ENCODE measurements at places on chromosomes 4 and X.

DNA sequence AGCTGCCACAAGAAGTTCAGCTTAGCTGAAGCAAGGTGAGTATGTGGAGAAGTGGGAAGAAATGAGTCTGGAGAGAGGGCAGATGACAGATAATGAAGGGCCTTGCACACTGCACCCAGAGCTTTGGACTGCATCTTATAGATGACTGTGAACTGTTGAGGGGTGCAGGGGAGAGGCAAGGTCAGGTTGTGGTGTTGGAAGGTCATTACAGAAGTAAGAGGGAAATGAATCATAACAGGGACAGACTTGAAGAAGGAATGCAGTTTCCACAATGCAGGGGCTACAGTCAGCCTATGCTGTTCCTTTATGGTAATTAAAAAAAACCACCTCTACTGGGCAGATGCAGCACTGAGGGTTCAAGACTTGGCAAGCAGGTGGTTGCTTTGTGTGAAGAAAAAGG, 4.8 kb upstream of the IGFBP7 start:
- DNase-seq, result no peak

DNA sequence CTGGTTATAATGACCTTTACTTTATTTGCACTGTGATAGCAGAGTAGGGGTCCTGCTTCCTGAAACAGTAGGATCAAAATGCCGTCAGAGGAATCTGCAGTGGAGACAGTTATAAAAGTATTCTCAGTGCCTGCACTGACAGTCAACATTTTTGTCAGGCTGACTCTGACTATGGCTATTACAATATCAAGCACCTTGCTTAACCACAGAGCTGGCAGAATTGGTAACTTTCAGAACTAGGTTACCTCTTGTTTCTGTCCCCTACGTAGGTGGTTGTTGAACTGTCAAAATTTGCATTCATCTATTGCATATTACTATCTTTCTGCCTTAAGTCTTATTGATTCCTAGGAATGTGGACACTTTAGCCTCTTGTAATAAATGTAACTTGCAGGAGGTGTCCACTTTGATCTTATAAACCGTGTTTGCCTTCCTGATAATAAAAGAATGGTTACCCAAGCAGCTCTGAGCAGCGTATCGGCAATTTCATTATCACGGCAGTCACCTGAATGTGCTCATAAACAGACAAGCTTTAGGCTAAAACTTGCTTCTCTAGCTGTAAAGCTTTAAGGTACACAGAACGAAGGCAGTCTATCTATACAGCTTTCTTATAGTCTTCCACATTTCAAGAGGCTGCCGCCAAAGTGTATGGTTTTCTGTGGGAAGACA, 353.0 kb upstream of the GALNT7 start:
- DNase-seq, result no peak

DNA sequence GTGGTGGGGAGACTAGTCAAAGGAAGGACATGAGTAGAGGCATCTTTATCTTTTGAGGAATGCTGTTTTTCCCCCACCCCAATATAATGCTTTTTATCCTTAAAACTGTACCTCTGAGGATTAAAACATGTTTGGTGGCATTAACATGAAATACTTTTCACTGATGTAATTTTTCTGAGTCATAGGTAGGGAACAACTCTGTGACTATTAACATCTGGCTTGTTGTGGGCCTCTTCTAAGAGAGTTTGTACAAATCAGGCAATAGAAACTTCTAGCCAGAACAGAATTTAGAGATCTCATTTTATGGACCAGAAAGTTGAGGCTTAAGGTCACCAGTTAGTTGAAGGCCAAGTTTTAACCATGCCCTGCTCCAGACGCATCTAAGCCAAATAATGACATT, 207.6 kb downstream of the SOX3 start:
- no peak for DNase-seq

GRCh38 chrX:48617542-48618340, 20.4 kb downstream of the WDR13 start:
- DNase-seq, result no peak

GRCh38 chr4:40337051-40337450, 1.9 kb downstream of the CHRNA9 start:
- DNase-seq, result no peak

- DNase-seq, result no peak
Measured at GRCh38 chr4:142129473-142129872, 493.1 kb downstream of the IL15 start.

GRCh38 chr4:127214931-127215330, 417.8 kb upstream of the INTU start:
- no peak for DNase-seq

DNA sequence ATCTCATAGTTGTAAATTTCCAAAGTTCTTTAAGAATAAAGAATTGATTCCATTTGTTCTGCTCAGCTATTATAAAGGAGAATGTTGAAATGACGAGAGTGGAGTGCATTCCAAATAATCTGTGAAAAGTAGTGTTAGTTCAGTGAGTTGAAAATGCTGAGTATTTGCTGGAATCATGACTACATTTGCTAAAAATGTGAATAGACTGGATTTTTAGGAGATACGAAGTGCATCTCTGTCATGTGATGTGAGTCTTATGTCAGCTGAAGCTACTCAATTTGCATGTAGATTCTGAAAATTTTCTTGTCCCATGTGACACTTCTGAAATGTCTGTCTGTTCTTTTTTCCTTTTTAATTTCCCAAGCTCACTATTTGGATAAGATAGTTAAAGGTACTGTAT, 206.0 kb downstream of the DCTD start:
- no peak for DNase-seq

GRCh38 chrX:110032534-110033147, 29.7 kb downstream of the TMEM164 start:
- DNase-seq, result no peak

GRCh38 chr4:138911909-138912703, 103.5 kb upstream of the NOCT start:
- no peak for DNase-seq

DNA sequence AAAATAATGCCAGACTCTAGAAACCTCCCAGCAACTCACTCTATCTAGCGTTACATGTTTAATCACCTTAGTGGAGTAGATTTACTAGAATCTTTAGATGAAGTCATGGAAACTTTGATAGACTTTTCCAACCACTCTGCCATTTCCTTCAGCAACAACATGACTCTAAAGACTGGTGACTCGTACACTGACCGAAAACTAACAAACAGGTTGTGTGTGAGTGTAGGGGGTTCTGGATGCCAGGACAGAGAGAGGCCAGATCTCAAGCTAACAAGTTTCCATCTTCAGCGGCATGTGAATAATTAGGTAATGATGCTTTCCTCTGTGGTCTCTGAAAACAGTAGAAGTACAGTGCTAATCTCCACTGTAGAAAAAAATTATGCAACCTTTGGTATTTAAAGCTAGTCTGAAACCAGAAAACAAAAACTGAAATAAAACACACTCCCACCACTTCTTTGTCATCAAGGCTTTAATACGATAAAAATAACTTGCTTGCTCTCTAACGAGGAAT, 286.4 kb downstream of the PRDM5 start:
- no peak for DNase-seq

DNA sequence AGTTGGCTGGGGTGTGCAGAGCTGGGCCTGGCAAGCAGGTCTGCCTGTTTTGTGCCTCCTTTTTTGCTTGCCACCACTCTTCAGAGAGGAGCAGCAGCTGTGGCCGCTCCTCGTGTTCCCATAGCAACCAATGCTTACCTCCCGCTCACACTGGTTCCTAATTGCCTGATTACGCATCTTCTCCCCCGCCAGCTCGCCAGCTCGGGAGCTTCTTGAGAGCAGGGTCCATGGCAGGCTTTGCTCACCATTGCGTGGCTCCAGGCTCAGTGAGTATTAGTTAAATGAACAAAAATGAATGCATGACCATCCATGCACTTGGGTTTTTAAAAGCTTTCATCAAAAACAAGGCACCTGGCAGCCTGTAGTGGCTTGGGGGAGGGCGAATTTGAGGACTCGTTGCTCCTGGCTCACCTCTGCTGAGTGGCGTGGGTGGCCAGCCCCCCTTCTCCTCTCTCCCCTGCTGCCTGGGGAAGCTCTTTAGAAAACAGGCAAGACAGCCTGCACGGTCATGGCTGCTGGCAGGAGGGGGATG, 14.2 kb upstream of the PJA1 start:
- no peak for DNase-seq

GRCh38 chrX:114930227-114930626, 87.2 kb downstream of the IL13RA2 start:
- no peak for DNase-seq

- DNase-seq, result no peak
Measured at GRCh38 chr4:113162089-113162488, 112.6 kb downstream of the ANK2 start.

GRCh38 chr4:59412739-59413138, 1787.4 kb upstream of the ADGRL3 start:
- no peak for DNase-seq

DNA sequence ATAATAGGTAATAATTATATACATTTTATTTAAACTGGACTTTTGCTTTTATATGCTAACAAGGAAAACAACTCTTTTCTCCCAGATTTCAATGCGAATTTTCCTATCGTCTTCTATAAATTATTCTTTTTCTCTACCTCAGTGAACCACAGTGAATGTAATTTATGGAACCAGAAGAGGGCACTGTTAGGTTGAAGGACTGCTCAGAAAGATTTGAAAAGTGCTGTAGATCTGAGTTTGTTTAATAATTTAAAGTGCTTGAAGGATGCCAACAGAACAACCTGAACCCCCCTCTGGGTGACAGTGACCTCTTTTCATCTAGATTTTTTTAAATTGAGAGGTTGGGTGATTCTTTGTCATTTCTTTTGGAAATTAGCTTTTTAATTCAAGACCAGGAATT, 54.9 kb downstream of the PHOX2B start:
- no peak for DNase-seq

DNA sequence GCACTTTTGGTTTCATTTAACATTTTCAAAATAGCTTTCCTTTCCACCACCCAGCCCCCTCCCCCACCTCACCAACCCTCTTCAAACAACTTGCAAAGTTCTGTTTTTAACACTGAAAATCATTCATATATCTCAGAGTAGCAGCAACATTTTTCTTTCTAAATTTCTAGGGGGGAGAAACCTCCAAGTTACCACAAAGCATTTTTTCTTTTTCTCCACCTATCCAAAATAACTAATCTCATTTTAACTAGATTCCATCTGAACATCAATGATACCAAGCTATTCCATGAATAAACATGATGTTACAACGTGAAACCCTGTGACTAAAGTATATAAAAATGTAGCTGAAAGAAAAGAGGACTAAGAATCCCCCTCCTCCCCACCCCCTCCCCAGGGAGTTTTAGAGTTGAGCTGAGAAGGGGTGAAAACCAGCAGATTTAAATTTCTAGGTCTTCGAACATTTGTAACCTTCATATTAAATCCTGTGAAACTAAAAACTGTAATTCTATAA, 5.2 kb downstream of the LDB2 start:
- no peak for DNase-seq

- DNase-seq, result no peak
Measured at GRCh38 chr4:38062776-38063097, 102.5 kb downstream of the PTTG2 start.

DNA sequence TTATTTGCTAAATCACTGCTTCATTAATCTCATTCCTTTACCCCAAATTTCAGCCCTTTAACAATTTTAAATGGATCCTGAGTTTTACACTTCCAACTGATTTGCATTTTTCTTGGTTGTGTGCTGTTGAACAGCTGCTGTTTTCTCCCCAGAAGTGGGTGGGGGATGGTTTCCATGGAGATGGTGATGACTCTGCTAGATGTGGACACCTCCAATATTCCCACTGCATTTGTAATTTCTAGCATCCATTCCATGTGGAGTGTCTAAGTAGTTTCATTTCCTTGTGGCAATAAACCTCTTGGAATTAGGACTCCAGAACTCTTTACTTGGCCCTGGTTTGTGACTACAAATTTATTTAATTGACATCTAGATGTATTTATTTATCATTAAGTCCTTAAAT, 330.4 kb downstream of the GBA3 start:
- no peak for DNase-seq

DNA sequence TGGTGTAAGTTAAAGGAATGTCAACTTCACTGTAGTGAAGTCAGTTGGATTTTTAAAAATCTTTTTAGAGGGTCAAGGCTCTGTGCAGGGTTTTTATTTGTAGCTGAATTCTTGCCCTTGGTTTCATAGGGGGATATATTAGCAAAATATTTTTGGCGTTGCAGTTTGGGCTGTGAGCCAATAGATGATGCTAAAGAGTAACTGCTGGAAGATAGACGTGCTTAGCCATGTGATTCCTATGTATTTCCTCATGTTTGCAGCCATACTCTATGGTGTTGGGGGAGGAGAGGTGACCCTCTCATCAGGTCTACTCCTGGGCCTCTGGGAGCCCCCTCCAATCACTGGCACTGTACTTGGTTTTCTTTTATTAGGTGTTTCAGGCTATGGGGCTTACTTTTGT, 246.7 kb upstream of the ARHGAP24 start:
- DNase-seq, result no peak

- no peak for DNase-seq
Measured at GRCh38 chrX:123807835-123808416, 51.9 kb upstream of the XIAP start.

GRCh38 chr4:66887061-66887460, 658.2 kb downstream of the CENPC start:
- DNase-seq, result no peak

DNA sequence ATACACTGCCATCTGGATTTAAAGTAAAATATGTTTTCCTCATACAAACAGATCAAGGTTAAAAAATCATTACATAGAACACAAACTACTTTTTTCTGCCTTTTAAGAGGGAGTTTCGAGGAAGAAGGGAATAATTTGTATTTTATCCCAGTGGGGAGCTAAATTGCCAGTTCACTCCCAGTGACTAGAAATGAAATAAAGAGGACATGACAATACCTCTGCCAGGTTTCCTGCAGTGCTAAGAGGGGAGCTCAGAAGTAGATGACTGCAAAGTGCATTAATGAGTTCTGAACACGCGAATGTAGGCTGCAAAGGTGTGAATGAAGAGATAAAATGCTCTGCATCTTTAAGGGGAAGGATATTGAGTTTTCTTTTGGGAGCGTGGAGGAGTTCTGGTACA, 69.7 kb downstream of the SRPX start:
- DNase-seq, result no peak

DNA sequence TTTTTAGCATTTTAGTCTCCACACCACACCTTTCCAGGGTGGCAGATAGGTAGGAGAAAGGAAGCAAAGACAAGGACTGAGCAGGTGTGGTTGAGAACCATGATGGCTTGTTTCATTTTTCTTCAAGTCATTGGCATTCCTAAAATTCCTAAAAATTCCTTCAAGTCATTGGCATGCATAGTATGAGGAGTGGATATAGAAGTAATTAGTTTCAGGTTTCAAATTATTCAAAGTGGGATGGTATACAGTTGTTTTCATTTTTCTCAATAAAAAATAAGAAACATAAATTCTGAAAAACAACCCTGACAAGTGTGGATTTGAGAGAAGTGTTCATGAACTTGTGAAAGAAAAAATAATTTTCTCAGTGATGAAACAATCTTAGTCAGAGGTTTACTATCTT, 22.3 kb upstream of the HERC3 start:
- DNase-seq, result no peak

Measured in omental fat pad (tissue), 4 donors.